OCI-M1 (cell line): ENCODE measurements at places on chromosomes 11 and 22.
A peak's percentile ranks its signal among the peaks of the same experiment; 100 is the strongest.

DNA sequence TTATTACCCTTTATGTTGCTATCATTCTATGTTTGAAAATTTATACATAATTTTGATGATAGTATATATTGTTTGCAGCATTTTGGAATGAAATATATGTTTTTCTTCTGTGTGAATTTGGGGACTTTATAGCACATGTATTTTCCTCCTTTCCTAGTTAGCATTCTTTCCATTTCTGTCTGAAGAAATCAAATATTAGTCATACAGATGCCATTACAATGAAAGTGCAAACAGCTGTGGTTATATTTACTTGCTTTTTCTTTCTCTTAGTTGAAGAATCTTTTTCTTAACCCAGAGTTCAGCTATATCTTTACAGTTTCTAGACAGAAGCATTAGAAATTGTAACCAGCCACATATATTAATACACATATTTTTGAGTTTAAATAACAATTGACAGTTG is 753.1 kb upstream of the ARHGAP42 start:
- no peak for DNase-seq

- DNase-seq = no peak
Measured at GRCh38 chr11:75827562-75827961, 12.6 kb downstream of the UVRAG start.

GRCh38 chr22:32850591-32851517 is 49.3 kb downstream of the TIMP3 start:
- DNase-seq = no peak

DNA sequence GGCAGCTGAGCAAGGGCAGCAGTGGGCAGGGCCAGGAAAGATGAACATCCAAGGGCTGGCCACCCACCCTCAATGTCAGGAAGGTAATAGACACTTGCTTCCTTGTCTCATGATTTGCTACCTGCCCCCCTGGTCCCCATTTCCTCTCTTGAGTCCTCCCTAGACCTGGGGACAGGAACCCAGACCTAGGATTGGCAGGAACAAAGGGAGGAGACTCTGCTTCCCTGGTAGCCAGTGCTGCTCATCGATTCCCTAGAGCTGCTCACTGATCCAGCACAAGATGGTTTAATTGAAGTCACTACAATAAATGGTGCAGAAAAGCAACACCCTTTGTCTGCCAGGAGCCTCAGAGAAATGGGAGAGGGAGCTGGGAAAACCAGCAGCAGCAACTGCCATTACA is 67.8 kb upstream of the CHST1 start:
- no peak for DNase-seq

GRCh38 chr11:61880031-61880430 is 11.3 kb downstream of the FADS3 start:
- DNase-seq = no peak

GRCh38 chr11:59918480-59918879 is 19.8 kb upstream of the OOSP1 start:
- DNase-seq = no peak

DNA sequence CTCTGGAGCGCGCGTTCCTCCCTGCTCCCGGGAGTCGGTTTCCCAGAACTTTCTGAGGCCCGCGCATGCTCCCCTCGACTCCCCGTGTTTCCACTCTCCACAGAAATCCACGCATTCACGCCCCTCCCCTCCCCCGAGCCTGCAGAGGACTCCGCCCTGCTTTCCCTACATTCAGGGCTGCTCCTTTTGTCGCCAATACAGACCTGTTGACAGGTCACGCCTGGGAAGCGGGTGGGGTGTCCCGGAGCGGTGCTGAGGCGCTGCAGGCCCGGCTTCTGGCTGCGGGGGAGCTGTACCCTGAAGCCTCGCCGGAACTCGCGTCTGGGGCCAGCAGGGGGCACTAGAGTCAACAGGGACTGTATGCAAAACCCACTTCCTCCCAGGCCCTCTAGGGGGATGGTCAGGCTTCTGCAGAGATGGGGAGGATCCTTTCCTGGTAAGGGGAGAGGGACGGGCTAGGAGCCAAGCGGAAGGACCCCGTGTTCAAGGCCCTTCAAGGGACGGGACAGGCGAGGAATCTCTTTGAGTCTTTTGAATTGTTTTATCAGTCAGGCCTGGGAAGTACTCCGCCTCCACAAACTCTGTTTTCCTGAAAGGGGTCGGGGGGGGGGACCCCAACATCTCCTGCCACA is at the start of gene PRAME:
Gene PRAME (minus strand): TSS at position 294 of the 632 bp plus-strand sequence. CDS start 2,433 bp downstream, outside the sequence.
- peak; percentile 100 for DNase-seq

- no peak for DNase-seq
Measured at GRCh38 chr11:109795234-109795633, 298.0 kb upstream of the ZC3H12C start.

- DNase-seq = no peak
Measured at GRCh38 chr11:88501541-88501940, 164.0 kb upstream of the CTSC start.

GRCh38 chr11:75563978-75564552 is 2.0 kb downstream of the SERPINH1 start:
- DNase-seq = no peak

- no peak for DNase-seq
Measured at GRCh38 chr11:33006010-33006409, 9.7 kb upstream of the DEPDC7 start.

GRCh38 chr22:19723983-19724827 is 866 bp downstream of the GP1BB start:
- DNase-seq = peak; percentile 92

- DNase-seq = no peak
Measured at GRCh38 chr11:121282886-121283502, 9.6 kb upstream of the SC5D start.

DNA sequence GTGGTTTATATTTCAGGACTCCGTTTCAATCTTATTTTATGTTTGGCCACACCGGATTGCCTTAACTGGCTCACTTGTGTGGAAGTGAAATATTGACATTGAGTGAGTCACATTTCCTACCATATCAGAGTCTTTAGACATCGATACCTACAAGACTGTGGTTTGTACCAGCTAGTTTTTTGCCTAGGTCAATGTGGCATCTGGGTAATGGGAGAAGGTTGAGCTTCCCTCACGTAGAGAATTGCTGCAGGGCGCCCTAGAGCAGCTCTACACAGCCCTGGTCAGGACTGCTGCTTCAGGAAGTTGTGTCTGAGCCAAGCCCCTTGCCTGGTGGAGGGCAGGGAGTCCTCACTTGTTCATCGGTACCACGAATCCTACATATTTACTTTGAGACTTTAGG is 1.6 kb downstream of the GRAMD1B start:
- no peak for DNase-seq

- DNase-seq = peak; percentile 79
Measured at GRCh38 chr11:27698872-27699241, 1.4 kb downstream of the BDNF start.

DNA sequence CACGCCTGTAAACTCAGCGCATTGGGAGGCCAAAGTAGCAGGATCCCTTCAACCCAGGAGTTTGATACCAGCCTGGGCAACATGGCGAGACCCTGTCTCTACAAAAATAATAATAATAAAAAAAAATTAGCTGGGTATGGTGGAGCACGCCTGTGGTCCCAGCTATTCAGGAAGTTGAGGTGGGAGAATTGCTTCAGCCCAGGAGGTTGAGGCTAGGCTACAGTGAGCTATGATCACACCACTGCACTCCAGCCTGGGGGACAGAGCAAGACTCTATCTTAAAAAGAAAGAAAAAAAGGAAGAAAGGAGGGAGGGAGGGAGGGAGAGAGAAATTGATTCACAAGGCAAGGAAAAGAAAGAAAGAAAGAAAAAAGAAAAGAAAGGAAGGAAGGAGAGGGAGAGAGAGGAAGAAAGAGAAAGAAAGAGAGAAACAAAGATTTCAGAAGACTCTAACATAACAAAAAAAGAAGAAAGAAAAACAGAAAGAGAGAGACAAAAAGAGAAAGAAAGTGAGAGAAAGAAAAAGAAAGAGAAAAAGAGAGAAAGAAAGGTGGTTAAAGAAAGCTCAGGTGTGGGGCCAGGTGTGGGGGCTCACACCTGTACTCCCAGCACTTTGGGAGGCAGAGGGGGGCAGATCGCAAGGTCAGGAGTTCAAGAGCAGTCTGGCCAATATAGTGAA is 37.3 kb upstream of the MYH9 start:
- DNase-seq = no peak

GRCh38 chr22:48331266-48331665 is 1496.4 kb downstream of the BRD1 start:
- no peak for DNase-seq

GRCh38 chr11:134015556-134015955 is 53.3 kb upstream of the JAM3 start:
- DNase-seq = no peak

- DNase-seq = no peak
Measured at GRCh38 chr11:94400839-94401772, at the start of gene GPR83. Gene GPR83 (minus strand): TSS chr11:94401419. CDS start chr11:94401247, 172 bp downstream.

DNA sequence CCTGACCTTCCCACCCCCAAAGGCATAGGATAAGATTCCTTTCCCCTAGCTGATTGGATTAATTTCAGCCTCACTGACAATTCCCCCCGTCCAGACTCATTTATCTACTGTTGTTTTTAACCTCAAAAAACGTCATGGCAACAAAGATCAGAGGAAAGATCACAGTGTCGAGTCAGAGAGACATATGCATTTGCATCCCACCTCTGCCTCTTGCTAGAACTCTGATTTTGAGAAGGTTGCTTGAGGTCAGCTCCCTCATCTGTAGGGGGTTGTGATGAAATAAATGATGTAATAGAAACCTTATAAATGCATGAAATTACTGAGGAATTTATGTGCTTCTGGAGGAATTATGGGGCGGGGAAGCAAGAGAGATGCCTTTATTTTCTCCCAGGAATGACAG is 53.3 kb upstream of the SYN3 start:
- no peak for DNase-seq

- DNase-seq = no peak
Measured at GRCh38 chr22:26923531-26923930, 266.1 kb downstream of the MIAT start.

DNA sequence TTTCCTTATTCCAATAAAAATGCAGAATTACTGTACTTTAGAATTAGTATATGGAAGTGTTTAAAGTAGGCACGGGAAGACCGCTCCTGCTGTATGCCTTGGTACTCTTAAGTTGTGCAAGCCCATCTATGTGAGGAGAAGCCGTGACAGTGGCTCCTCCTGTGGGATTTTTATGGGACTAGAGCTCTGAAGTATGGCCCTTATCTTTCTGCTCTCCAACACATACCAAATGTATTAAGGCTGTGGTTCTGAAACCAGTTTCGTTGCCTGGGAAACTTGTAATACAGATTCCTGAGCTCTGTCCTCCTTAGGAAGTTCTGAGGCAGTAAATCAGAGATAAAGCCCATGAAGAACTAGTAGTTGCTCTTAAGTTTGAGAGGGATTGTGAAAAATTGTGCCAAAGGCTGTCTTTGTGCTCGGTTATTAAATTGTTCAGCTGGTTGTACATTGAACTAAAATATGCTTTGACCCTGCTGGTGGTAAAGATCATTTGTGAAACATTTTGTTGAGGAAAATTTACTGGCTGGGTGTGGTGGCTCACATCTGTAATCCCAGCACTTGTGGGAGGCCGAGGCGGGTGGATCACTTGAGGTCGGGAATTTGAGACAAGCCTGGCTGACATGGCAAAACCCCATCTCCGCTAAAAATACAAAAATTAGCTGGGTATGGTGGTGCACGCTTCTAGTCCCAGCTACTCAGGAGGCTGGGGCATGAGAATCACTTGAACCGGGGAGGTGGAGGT is 29.3 kb downstream of the RTN3 start:
- peak; percentile 87 for DNase-seq
